ENCODE measurements at places on chromosomes 12 and 14. TPM values are rescaled to one million over a fixed set of nuclear protein-coding genes. Genes with fewer than 3 reads are reported as not detected.

DNA sequence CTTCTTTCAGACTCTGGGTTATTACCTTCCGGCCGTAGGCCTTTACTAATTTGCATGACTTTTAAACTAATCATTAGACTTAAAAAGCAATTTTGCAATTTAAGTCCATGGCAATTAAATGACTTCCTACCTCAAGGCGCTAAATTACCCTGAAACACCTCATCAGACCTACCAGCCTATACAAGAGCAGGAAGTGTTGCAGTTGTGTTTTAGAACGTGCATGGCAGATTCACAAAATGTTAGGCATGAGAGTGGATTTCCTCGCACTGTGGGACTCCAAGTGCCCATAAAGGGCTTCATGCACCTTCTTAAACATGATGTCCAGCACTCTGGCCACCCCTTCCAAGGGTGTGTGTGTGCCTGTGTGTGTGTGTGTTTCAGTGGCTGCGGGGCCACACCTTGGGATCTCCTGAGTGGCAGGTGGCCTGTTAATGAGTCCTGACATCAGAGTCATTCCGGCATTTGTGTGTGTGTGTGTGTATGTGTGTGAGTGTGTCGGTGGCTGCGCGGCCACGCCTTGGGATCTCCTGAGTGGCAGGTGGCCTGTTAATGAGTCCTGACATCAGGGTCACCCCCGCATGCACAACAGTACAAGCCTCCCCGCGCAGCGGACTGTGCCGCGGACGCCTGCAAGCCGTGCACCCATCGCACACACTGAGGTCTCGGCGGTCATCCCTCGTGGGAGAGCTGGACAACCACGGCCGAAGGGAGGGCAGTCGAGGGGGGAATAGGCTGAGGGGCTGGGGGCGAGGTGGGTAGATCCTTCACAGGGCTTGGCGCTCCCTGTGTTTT, 900 bp downstream of the C2CD5 start:
- no peaks in the 10 kb centered on the region for H3K27me3 ChIP-seq
- H3K4me1 ChIP-seq = peaks cover 14% of the 10 kb centered on the region
- no peaks in the 10 kb centered on the region for H3K36me3 ChIP-seq

- peaks cover 7% of the 10 kb centered on the region for H3K36me3 ChIP-seq
- no peak overlapping the region for H3K27ac ChIP-seq
- H3K27me3 ChIP-seq = no peaks in the 10 kb centered on the region
- no peak overlapping the region for H3K4me3 ChIP-seq
These were observed 4.1 kb downstream of the PHB2 start for GRCh38 chr12:6966351-6966750.

The CLEC6A gene
- total RNA-seq = not detected

The GARIN6 gene
- not detected for total RNA-seq

DNA sequence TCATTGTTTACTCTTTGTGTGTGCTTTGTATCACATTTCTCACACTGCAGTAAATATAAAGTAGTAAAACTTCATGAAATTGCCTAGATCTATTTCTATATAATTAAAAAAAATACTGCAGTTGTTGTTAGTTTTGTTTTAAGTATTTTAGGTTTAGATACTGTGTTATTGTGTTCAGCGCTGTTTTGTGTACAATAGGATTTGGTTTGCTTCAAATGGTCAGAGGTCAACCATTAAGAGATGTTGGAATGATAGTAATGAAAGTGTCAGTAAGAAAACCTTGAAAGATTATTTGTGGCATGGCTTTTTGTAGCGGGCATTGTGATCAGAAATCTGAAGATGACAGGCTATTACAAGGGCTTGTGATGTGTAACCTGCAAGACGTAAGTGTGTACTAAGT, 67.9 kb downstream of the RAD51B start:
- no peaks in the 10 kb centered on the region for H3K36me3 ChIP-seq
- H3K27ac ChIP-seq = no peak overlapping the region
- H3K27me3 ChIP-seq = no peaks in the 10 kb centered on the region
- H3K4me1 ChIP-seq = no peaks in the 10 kb centered on the region

DNA sequence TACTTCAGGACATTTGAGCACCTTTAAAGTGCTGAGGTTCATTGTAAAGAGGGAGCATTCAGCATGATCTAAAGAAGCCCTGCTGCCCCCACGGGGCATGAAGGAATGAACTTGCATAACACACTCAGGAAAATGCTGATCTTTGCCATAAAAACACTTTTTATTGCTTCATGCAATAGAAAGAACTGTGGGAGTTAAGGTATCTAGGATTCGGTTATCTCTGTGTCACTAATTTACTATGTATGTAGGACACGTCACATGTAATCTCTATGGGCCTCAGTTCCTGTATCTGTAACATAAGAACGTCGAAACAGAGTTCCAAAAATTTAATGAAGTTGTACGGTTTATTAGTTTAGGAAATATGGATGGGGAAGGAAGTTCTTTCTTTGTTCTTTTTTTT, 33.0 kb downstream of the BTBD7 start:
- H3K4me1 ChIP-seq = peaks cover 6% of the 10 kb centered on the region
- H3K27ac ChIP-seq = no peak overlapping the region
- H3K4me3 ChIP-seq = no peak overlapping the region

GRCh38 chr12:20125276-20125798, 243.0 kb upstream of the PDE3A start:
- DNase-seq = no peak
- no peak overlapping the region for H3K4me3 ChIP-seq
- H3K36me3 ChIP-seq = no peaks in the 10 kb centered on the region
- no peak overlapping the region for H3K27ac ChIP-seq
- H3K4me1 ChIP-seq = no peaks in the 10 kb centered on the region

The PLEKHG3 gene
- 127 TPM for total RNA-seq

DNA sequence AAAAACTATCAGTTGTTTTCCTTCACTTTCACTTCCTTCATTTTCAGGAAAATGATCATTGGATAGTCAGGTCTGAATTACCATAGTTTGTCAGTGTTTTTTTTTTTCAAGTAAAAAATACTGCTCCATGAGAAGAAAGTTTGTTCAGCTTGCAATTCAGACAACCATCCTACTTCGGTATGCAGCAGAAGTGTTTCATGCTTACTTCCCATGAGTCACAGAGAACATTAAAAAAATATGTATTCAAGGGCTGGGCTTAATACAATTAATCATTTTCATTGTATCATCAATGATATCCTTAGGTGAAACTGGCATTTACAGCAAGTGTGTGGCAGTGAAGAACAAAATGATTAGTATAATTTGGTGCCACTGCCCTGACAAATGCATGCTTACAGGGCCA, 21.6 kb downstream of the PYM1 start:
- H3K27ac ChIP-seq = no peak overlapping the region
- H3K4me3 ChIP-seq = no peak overlapping the region
- no peaks in the 10 kb centered on the region for H3K27me3 ChIP-seq
- DNase-seq = no peak
- H3K36me3 ChIP-seq = peaks cover 6% of the 10 kb centered on the region
- no peaks in the 10 kb centered on the region for H3K4me1 ChIP-seq

- H3K4me1 ChIP-seq = no peaks in the 10 kb centered on the region
- H3K4me3 ChIP-seq = no peak overlapping the region
- no peaks in the 10 kb centered on the region for H3K36me3 ChIP-seq
- DNase-seq = no peak
- H3K27me3 ChIP-seq = no peaks in the 10 kb centered on the region
These were observed 102.5 kb downstream of the BEGAIN start for GRCh38 chr14:100484531-100485267.

The BAZ1A gene
- total RNA-seq = 20.8 TPM

The TAS2R9 gene
- not detected for total RNA-seq

GRCh38 chr12:6866920-6867412, 365 bp upstream of the TPI1 start:
- peaks cover 41% of the 10 kb centered on the region for H3K36me3 ChIP-seq
- no peaks in the 10 kb centered on the region for H3K27me3 ChIP-seq
- H3K4me3 ChIP-seq = peak overlapping the region; percentile 80
- peak overlapping the region; percentile 92 for H3K27ac ChIP-seq
- DNase-seq = no peak

The PPP4R4 gene
- 0.47 TPM for total RNA-seq

- H3K27me3 ChIP-seq = no peaks in the 10 kb centered on the region
- H3K36me3 ChIP-seq = peaks cover 5% of the 10 kb centered on the region
- no peak overlapping the region for H3K27ac ChIP-seq
- DNase-seq = no peak
- H3K4me3 ChIP-seq = no peak overlapping the region
These were observed 159.1 kb upstream of the RTL1 start for GRCh38 chr14:101062601-101063000.

GRCh38 chr12:5192726-5193125, 149.0 kb downstream of the KCNA5 start:
- H3K27me3 ChIP-seq = no peaks in the 10 kb centered on the region
- H3K27ac ChIP-seq = no peak overlapping the region
- no peaks in the 10 kb centered on the region for H3K4me1 ChIP-seq
- H3K4me3 ChIP-seq = no peak overlapping the region

DNA sequence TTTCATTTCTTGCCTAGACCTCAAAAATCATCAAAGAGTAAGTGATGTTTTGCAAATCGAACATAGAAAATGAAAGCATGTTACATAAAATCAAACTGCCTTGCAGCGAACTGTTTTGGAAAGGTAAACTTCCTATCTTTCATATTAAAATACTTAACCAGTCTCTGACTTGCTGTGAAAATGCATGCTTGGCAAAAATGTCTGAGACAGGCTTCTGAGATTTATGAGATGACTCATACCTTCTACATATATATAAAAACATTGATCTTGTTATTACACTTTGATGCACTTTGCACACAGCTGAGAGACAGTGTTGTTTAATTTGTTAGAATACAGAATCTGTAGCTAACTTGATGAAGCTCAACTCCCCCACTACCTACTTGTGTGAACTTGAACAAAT, 179.1 kb downstream of the KITLG start:
- no peak for DNase-seq
- H3K4me3 ChIP-seq = no peak overlapping the region
- no peaks in the 10 kb centered on the region for H3K4me1 ChIP-seq

DNA sequence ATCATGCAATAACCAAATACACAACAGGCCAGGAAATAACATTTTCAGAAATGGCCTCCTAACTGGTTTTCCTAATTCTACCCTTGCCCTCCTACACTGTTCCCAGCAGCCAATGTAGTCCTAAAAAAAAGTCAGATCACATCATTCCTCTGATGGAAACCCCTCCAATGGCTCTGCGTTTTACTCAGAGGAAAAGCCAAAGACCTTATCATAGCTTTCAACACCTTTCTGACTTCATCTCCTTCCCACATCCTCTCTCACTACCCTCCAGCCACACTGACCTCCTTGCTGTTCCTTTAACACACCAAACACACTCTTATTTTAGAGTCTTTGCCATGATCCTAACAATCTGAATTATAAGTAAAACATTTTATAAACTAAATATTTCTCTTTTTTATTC, 1.1 kb downstream of the MED6 start:
- peaks cover 16% of the 10 kb centered on the region for H3K4me1 ChIP-seq
- no peaks in the 10 kb centered on the region for H3K27me3 ChIP-seq
- no peak for DNase-seq
- H3K27ac ChIP-seq = no peak overlapping the region
- H3K36me3 ChIP-seq = peaks cover 16% of the 10 kb centered on the region

The ALX1 gene
- 1.6 TPM for total RNA-seq

The NEMF gene
- 79.9 TPM for total RNA-seq

DNA sequence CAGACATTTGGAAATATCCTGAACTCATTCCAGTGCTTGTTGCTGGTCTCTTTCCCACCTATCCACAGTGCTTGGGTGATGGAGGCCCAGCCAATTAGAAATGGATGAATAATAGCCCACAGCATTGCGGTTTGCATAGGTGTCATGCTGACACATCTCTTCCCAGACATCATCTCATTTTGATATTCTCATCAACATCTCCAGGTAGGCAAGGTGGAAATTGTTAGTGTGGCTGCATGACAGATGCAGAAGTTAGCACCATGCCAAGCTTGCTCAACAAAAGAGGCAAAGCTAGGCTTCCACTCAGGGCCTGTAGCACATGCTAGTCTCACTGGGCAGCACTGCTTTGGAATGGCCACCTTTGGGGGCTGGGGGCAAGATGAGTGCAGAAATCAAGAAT, 1118.9 kb downstream of the VRK1 start:
- no peaks in the 10 kb centered on the region for H3K27me3 ChIP-seq
- H3K4me1 ChIP-seq = no peaks in the 10 kb centered on the region
- H3K36me3 ChIP-seq = no peaks in the 10 kb centered on the region
- no peak overlapping the region for H3K27ac ChIP-seq

DNA sequence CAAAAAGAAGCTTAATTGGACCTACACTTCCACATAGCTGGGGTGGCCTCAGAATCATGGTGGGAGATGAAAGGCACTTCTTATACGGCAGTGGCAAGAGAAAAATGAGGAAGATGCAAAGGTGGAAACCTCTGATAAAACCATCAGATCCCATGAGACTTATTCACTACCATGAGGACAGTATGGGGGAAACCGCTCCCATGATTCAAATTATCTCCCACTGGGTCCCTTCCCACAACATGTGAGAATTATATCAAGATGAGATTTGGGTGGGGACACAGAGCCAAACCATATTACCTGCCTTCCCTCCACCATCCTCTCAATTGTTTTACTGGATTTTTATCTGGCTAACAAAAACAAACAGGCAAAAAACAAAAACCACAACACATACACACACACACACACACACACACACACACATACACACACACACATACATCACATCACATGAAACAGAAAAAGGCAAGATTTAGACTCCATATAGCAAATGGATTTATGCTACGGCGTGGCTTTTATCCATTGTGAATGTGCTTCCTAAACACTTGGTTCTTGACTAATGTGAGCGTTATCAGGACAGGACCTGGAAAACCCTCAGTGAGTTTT, 66.7 kb downstream of the ZFP36L1 start:
- no peak for DNase-seq
- H3K36me3 ChIP-seq = no peaks in the 10 kb centered on the region
- no peak overlapping the region for H3K27ac ChIP-seq
- no peak overlapping the region for H3K4me3 ChIP-seq

GRCh38 chr12:120106151-120106550, 10.4 kb downstream of the RAB35 start:
- peaks cover 23% of the 10 kb centered on the region for H3K4me1 ChIP-seq
- DNase-seq = no peak
- H3K36me3 ChIP-seq = no peaks in the 10 kb centered on the region
- H3K27me3 ChIP-seq = no peaks in the 10 kb centered on the region
- no peak overlapping the region for H3K27ac ChIP-seq
- no peak overlapping the region for H3K4me3 ChIP-seq

The CFAP73 gene
- total RNA-seq = 2.4 TPM

DNA sequence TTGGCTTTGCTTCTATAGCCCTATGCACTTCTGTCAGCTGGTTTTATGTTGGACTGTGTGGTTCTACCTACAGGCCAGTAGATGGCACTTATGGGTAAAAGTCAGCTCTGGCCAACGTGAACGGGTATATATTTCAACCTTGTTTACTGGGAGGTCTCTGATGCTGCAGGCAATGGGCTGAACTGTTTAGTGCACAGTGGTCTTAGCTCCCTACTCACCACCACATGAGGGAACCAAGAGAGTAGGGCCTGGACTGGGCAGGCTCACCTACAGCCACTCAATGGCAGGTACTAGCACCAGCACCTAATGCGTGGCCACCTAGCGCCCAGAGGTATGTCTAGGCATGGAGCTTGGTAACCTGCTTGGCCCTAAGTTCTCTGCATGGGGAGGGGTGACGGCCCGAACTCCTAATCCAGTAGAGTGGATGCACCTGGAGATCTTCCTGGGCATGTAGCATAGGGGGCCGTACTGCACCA, 481.8 kb downstream of the TMEM117 start:
- no peaks in the 10 kb centered on the region for H3K4me1 ChIP-seq
- no peak overlapping the region for H3K27ac ChIP-seq
- H3K36me3 ChIP-seq = no peaks in the 10 kb centered on the region
- H3K27me3 ChIP-seq = no peaks in the 10 kb centered on the region
- no peak overlapping the region for H3K4me3 ChIP-seq
- no peak for DNase-seq

GRCh38 chr14:102344485-102344884, 18.2 kb downstream of the CINP start:
- H3K27ac ChIP-seq = no peak overlapping the region
- H3K36me3 ChIP-seq = peaks cover 28% of the 10 kb centered on the region
- H3K27me3 ChIP-seq = no peaks in the 10 kb centered on the region
